ENCODE measurements at places on chromosomes 5 and 9.

DNA sequence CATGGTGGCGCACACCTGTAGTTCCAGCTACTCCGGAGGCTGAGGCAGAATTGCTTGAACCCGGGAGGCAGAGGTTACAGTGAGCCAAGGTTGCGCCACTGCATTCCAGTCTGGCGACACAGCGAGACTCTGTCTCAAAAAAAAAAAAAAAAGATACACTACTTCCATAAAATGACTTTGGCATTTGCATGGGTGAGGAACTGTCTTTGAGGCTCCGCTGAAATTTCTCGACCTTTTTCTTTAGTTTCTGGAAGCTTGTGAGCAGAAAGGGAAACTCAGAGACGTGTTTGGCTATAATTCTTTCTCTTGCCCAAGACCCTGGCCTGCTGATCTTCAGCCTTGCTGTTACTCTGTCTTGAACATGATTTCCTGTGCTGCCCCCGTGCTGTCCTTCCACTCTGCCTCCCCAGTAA is 37.3 kb downstream of the SPIN1 start:
- DNase-seq: peak; percentile 15

DNA sequence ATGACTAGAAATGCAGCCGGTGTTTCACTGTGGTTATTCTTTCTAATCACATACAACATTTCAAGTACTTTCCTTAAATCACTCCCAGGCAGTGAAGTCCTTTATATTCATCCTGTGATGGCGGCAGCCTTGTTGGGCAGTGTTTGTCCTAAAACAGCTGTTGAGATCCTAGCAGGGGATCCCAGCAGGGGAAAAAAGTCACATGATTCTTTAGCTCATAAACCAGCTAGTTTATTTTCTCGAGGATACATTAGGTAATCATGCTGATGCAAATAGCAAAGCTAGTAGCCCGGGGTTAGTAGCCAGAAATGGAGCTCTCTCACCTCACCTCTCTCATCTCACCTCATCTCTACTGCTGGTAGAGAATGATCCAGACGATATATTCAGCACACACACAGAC is 70.5 kb downstream of the FOXD1 start:
- no peak for DNase-seq

DNA sequence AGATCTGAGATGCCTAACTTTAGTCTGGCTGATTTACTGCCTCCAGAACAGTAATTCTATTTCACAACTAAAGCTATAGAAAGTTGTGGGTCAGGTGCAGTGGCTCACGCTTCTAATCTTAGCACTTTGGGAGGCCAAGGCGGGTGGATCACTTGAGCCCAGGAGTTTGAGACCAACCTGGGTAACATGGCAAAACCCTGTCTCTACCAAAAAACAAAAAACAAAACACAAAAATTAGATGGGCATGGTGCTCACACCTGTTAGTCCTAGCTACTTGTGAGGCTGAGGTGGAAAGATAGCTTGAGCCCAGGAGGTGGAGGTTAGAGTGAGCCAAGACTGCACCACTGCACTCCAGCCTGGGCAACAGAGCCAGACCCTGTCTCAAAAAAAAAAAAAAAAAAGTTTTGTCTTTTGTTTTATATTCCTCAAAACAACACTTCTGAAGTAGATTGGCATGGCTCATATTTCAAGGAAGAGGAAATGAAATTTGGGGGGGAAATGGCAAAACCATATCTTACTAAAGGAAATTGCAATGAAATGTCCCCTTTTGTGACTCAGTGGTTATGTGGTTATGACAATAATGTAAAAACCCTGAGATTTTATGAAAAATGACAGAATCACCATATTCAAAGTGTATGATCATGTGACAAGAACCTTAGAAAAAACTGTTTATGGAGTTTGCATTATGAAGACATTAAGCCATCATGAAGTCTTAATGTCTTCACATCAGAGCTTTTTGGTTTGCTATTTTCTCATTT is 16.2 kb downstream of the FNBP1 start:
- no peak for DNase-seq

GRCh38 chr9:113682297-113682771 is 193.8 kb upstream of the ZNF618 start:
- peak; percentile 79 for DNase-seq

- DNase-seq: no peak
Measured at GRCh38 chr5:55324006-55324405, 16.2 kb downstream of the MTREX start.

- DNase-seq: no peak
Measured at GRCh38 chr5:18749763-18750162, 1115.5 kb downstream of the TAF11L14 start.

- peak; percentile 61 for DNase-seq
Measured at GRCh38 chr5:83745816-83746215, 25.2 kb upstream of the HAPLN1 start.

- no peak for DNase-seq
Measured at GRCh38 chr9:109560470-109561132, 62.5 kb upstream of the PTPN3 start.

- no peak for DNase-seq
Measured at GRCh38 chr9:126051446-126052130, 275.0 kb upstream of the MVB12B start.

GRCh38 chr9:107067739-107068416 is 204.9 kb downstream of the ZNF462 start:
- no peak for DNase-seq

DNA sequence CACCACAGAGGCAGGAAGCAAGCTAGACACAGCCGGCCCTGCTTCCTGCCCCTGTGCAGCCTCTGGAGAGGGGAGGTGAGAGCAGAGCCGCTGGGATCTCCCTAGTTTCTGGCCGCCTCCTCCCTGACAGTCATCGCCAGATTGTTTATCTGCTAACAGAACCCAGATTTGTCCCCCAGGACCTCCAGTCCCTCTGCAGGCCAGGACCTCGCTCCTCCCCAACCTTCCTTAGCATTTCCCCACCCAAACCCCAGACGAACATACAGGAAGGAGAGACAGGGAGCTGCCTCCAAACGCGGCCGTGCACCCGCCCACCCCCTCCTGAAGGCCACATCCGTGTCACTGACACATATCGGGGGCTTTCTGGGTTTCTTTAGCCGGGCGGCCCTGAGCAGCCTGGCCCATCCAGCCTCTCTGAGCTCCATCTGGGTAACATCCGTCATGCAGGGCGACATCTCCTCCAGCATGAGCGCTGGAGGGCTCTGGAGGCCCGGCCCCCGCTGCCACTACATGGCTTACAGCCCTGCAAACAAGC is 47.5 kb downstream of the DBH start:
- DNase-seq: peak; percentile 26

GRCh38 chr9:13878241-13878711 is 435.7 kb downstream of the NFIB start:
- no peak for DNase-seq

DNA sequence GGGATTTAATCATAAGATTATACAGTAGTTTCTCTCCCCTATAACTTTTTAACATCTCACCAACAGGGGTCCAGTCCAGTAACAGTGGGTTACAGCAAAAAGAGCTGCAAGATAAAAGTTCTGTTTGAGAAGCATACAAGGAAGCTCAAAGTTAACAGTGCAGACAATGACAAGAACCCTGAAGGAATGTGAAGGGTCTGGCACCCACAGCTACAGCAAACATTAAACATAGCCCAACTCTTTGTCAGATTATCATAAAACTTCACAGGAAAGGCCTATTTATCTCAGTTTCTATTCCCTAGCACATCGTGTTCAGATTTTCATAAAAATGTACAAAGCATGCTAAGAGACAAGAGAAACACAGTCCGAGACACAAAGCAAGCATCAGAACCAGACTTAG is 309.4 kb downstream of the DIRAS2 start:
- DNase-seq: no peak

- peak; percentile 50 for DNase-seq
Measured at GRCh38 chr5:43096916-43097315, 23.8 kb upstream of the ZNF131 start.

DNA sequence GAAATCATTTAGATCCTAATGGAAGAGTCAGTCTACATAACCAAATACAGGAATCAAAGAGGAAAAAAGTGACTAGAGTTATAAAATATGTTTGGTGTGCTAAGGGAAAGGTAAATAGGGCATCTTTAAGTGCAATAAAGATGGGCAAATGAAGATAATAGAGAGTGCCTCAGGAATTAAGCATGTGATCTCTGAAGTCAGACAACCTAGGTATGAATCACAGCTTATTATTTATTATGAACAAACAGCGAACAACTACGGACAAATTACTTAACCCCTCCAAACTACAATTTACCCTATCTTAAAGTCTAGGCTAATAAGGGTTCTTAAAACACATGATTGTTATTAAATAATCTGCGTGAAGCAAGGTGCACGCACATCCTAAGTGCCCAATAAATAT is 910.2 kb upstream of the DMAC1 start:
- no peak for DNase-seq

GRCh38 chr9:114000671-114001409 is 77.3 kb downstream of the AMBP start:
- peak; percentile 33 for DNase-seq

DNA sequence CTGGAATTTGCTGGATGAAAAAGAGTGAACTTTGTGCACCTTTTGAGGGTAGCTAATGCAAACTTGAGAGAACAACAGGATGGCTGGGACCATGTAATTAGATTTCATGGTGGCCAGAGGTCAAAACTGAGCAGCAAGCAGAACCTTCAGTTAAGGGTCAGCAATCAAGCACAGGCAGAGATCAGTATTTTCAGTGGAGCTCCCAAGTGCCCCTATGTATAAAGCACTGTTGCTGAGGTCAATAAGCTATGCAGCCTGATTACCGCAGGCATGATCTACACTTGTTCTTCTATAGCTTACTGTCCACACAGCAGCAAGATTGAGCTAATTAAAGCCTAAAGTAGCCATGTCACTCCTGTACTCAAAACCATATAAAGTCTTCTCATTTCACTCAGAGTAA is 62.1 kb upstream of the TMC1 start:
- DNase-seq: no peak

- DNase-seq: peak; percentile 58
Measured at GRCh38 chr9:122900791-122901190, 4.4 kb downstream of the RC3H2 start.

DNA sequence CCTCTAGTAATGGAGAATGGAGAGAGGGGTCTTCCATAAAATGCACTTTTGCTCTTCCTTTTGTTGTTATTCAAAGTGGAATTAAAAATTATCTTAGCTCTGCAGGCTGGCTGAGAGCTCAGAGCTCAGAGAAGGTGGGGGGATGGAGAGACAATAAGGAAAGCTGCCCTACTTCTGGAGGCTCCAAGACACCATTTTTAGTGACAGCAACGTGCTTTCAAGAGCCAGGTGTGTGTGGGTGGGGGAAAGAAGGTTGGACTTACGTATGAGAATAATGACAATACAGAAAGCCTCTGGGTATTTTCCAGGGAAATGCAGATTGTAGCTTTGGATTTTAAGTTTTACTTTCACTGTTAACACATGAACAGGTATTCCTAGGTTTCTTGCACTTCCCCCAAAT is 173.9 kb downstream of the TRPM3 start:
- DNase-seq: no peak

- no peak for DNase-seq
Measured at GRCh38 chr5:144015961-144016360, 154.5 kb downstream of the YIPF5 start.

DNA sequence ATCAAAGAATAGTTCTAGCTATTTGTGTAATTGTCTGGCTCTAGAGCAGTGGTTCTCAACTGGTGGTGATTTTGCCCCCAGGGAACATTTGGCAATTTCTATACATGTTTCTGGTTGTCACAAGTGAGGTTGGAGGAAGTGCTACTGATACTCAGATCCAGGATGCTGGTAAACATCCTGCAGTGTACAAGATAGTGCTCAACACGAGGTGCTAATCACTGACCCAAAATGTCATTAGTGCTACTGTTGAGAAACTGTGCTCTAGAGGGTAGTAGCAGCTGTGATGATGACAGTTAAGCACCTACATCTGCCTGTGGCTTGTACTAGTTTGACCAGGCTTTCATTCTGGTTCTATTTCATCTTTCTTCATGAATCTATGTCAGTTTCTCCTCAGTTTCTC is 22.1 kb downstream of the LRRC19 start:
- no peak for DNase-seq

DNA sequence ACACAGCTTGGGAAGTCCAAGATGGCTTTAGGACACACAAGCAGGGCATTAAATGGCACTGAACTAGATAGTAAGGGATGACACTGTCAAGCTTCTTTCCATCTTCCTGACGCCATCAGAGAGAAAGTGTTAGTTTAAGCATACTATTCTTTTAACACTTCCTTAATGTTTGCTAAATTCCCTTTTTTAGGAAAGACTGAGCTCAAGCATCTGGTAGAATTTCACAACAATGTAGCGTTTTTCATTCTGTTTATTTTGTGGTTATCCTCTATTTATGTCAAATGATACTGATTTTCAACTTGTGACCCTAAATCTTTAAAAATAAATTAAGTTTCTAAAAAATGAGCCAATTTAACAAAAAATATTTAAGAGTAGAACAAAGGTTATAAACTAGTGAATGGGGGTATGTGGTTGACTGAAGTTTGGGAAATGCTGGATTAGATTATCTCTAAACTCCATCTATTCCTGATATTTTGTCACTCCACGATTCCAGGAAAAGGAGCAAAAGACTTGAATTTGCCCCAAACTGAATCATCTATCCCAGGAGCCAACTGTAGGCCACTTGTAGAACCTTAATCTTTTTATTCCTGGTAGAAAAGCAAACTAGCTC is 147.4 kb upstream of the KLF9 start:
- DNase-seq: no peak

- no peak for DNase-seq
Measured at GRCh38 chr5:167812871-167813270, 478.6 kb upstream of the WWC1 start.

DNA sequence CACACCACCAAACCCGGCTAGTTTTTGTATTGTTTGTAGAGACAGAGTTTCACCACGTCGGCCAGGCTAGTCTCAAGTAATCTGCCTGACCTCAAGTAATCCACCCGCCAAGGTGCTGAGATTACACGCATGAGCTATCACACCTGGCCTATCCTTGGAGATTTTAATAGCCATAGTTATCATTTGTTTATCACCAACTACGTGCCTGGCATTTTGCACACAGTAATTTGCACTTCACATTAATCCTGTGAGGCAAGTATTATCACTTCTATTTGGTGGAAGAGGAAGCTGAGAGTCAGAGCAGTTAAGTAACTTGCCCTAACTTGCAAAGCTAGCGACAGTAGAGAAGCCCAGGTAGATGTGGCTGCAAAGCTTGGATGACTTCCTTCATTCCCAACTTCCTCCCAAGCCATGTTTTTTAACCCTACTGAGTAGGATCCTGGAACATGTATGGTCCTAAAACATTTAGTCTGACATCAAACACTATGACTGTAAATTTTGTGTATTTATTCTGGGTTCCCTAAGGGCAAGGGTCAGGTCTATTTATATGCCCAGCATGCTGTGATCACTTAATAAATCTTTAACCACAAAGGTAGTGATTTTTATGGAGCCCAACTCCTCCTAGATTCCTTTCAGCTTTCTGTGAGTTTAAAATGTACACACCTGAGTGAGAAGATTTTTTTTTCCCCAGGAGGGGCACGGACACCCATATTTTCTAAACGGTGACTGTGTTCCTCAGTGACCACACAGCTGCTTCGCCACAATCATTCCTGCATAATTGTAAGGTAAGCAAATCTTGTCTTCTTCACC is 100.2 kb upstream of the RAI14 start:
- no peak for DNase-seq

- peak; percentile 16 for DNase-seq
Measured at GRCh38 chr5:174229514-174230370, 184.2 kb downstream of the NSG2 start.
